ENCODE measurements at places on chromosomes 2 and 18.
A peak's percentile ranks its signal among the peaks of the same experiment; 100 is the strongest.

- ATAC-seq: no peak
Measured at GRCh38 chr18:58416704-58417683, 211.9 kb downstream of the ALPK2 start.

GRCh38 chr2:70696142-70696541 is 71.9 kb downstream of the ADD2 start:
- no peak for ATAC-seq

- no peak for ATAC-seq
Measured at GRCh38 chr2:64063454-64063853, 44.2 kb upstream of the VPS54 start.

- no peak for ATAC-seq
Measured at GRCh38 chr18:62420151-62420512, 95.0 kb downstream of the TNFRSF11A start.

- ATAC-seq: no peak
Measured at GRCh38 chr2:207403950-207404349, 125.8 kb upstream of the CREB1 start.

DNA sequence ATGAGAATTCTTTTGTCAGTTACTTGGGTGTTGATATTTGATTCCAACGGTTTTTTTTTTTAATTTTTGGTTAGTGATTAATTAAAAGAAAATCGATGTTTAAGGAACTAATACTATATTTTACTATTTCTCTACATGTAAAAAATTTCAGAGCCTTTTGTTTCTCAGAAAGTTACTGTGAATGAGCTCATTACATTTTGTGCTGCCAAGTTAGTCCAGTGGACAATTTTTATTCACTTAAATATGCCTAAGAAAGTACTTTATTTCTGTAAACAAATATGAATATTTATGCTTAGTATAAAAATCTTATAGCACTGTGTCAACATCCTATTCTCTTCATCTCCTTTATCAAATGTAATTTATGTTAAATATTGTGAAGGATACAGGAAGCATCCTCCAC is 309.3 kb downstream of the CTNNA2 start:
- no peak for ATAC-seq

GRCh38 chr2:125652280-125652679 is 1003.7 kb upstream of the GYPC start:
- ATAC-seq: peak; percentile 55

DNA sequence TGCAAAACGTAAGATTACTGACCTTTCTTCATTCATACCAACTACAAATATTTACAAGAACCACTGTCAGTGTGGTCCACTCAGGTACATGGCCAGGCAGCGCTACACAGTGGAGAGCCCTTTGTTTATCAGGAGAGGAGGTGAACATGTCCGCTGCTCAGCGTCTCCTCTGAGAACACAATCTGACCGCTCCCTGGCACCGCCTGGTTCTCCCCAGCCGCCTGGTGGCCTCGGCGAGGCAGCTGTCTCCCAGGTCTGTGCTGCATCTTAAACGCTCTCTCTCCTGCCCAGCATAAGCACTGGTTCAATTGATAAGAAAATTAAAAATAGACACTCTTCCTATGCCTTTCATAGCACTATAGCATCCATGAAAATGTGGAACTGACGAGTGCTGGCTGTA is 146.8 kb upstream of the PXDN start:
- no peak for ATAC-seq

DNA sequence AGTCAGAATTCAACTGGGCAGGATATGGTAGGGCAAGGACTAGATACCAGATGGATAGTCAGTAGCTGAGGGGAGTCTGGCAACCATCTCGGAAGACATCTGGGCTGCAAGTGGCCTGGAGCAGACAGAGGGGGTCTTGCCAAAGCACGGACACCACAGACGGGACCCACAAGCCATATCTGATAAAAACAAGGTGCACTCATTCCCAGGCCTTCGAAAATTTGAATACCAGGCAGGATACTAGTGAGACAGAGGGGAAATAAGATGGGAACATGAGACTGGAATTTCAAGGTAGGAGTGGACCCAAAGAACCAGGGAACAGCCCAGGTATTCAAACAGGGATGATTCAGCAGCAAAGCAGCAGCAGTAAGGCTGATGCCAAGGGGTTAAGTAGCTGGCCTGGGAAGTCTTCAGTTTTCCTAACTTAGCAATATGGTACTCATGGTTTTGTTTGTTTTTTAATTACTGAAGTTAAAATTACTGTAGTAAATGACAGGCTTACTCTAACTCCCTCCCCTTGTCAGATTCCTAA is 144.9 kb upstream of the NCKAP5 start:
- ATAC-seq: no peak

GRCh38 chr18:32366586-32367538 is 103.8 kb downstream of the GAREM1 start:
- no peak for ATAC-seq

- no peak for ATAC-seq
Measured at GRCh38 chr2:105877945-105878344, 133.2 kb downstream of the NCK2 start.

DNA sequence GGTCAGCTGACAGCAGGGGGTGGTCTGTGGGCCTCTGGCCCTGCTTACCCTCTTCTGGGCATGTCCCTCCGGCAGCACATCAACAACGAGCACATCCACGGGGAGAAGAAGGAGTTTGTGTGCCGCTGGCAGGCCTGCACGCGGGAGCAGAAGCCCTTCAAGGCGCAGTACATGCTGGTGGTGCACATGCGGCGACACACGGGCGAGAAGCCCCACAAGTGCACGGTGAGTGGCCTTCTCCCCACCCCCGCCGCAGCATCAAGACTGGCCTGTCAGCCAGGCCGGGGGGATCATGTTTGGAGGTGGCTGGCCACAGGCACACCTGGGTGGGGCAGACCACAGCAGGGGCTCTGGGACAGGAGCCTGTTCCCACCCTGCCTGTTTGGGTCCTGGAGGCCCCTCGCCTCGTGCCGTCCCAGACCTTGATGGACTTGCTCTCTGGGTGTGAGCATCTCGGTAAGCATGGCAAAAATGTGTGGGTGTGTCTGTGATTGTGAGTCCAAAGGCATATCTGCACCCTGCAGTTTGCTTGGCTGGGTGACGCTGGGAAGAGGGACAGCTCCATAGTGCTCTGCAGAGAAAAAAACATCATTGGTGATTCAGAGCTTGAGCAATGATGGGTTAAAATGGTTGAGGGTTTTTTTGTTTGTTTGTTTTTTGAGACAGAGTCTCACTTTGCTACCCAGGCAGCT is 242.8 kb downstream of the GLI2 start:
- no peak for ATAC-seq

DNA sequence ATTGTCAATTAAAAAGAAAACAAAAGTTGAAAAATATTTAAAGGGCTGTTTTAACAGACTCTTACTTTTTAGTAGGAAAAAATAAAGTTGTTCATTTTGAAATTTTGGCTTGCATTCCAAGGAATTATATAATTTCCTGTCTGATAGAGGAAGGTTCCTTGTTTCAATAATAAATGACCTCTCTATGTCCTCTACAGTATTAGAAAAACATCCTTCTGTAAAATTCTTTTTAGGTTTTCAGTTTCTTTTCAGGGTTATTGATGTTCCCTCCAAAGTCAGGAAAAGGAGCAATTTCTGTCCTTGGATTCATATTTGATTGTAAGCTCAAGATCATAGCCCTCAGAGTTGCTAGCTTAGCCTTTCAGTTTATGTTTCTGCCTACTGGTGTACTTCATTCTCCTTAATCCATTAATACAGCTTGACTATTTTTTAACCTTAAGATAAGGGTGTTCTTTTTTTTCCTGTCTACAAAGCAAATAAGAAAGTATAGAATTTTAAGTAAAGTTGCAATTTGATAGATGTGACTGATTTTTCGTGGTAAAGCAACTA is 125.2 kb upstream of the COL3A1 start:
- ATAC-seq: no peak

GRCh38 chr2:109236147-109236546 is 107.1 kb downstream of the SH3RF3 start:
- no peak for ATAC-seq

DNA sequence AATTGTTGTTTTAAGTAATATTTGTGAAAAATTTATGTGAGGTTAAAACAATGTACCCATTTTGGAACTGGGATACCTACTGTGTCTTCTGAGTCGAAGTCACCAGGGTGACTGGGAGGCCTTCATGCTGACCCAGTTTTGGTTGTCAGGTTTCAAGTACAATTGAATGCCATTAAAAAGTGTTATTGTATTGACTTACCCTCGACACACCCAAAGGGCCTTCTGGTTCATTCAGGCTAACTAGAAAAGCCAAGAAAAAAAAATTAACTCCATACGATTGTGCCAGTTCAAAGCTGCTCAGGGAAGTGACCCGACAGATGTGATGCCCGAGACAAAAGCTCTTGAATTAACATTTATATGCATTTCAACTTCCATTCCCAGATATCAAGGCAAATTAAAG is 190.0 kb downstream of the ST6GAL2 start:
- ATAC-seq: no peak

GRCh38 chr2:144890828-144891227 is 370.9 kb upstream of the ZEB2 start:
- no peak for ATAC-seq

GRCh38 chr18:37684590-37684989 is 119.0 kb upstream of the CELF4 start:
- ATAC-seq: no peak

DNA sequence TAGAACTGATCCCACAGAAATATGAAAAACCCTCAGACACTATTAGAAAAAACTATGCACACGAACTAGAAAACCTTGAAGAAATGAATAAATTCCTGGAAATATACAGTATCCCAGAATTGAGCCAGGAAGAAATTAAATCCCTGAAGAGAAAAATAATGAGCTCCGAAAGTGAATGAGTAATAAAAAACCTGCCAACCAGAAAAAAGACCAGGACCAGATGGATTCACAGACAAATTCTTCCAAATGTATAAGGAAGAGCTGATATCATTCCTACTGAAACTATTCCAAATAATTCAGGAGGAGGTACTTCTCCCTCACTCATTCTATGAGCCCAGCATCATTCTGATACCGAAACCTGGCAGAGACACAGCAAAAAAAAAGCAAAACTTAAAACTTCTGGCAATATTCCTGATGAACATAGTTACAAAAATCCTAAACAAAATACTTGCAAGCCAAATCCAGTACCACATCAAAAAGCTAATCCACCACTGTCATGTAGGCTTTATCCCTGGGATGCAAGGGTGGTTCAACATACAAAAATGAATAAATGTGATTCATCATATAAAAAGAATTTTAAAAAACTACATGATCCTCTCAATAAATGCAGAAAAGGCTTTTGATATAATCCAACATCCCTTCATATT is 1397.6 kb upstream of the DDX18 start:
- ATAC-seq: no peak

DNA sequence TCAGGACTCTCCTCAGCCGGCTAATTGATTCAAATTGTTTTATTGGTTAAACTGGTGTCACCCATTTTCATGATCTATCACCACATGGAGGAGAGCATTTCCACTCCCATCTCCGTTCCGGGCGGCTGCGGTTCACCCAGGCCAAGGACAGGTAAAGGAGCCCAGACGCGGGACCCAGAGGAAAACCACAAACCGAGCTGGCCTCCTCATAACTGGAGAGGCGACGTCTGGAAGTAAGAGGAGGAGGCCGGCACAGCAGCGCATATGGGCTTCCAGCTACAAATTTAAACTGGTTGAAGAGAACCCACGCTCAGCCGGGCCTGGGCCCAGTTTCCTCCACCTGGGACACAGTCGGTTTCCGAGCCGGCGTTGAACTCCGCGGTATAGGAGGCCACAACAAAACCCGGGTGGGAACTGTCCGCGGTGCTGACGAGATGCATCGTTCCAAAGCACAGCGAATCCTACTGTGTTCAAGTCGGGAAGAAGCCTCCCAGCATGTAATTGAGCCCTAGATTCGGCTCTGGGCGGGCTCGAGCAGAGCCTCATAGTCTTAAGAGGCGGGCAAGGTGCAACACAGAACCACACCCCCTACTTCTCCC is 3.0 kb upstream of the SKOR2 start:
- peak; percentile 49 for ATAC-seq

- ATAC-seq: peak; percentile 53
Measured at GRCh38 chr2:22375096-22375495, 1009.9 kb upstream of the KLHL29 start.

Measured in motor neuron (in vitro differentiated cells).